ENCODE measurements at places on chromosomes 1 and 21. TPM values are rescaled to one million over a fixed set of nuclear protein-coding genes. Genes with fewer than 3 reads are reported as not detected.

FCRL6 gene
- 1.3 TPM for polyA plus RNA-seq

- H3K4me3 ChIP-seq = no peak overlapping the region
- H3K4me1 ChIP-seq = peaks cover 7% of the 10 kb centered on the region
- no peak for DNase-seq
- no peaks in the 10 kb centered on the region for H3K36me3 ChIP-seq
Observed at GRCh38 chr1:226519716-226520598, 28.6 kb upstream of the STUM start.

NCMAP gene
- 0.26 TPM for polyA plus RNA-seq

LYPD8 gene
- polyA plus RNA-seq = 0.91 TPM

DNA sequence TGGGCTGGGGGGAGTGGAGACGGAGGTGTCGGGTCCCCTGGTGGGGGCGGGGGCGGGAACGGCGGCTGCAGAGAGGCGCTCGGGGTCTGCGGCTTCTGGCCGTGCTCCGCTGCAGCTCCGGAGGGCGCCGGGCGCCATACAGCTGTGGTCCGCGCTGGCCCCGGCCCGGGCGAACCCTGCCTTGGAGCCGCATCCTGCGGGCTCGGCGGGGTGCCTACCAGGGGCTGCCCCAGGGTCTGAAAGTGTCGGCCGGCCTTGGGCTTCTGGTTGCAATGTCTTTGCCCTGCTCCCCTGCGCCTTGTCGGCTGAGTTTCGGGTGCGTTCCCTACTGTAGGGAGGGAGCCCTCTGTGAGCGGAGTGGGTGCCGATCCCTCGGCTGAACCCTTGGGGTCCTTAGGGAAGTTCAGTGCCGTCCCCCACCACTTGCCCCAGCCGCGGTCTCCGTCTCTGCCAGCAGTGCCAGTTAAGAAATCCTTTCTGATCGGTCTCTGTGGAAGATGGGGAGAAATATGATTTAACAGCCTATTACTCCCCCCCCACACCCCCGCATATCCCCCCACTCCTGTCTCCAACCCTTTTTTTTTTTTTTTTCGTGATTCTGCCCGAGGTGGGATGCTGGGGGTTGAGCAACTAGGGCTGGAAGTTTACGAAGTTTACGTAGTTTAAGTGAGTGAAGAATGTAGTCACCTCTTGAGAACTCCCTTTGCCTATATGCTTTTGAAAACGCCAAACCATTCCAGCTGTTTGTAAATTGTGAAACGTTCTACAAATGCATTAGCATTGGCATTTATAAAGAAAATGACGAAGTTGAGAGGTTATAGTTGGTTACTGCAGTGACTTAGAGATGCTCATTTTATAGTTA, 588 bp downstream of the NEXN start:
- H3K4me3 ChIP-seq = peak overlapping the region; percentile 69
- H3K27me3 ChIP-seq = no peaks in the 10 kb centered on the region
- DNase-seq = peak; percentile 37
- H3K4me1 ChIP-seq = peaks cover 8% of the 10 kb centered on the region
- H3K36me3 ChIP-seq = no peaks in the 10 kb centered on the region
- peak overlapping the region; percentile 57 for H3K27ac ChIP-seq

MPL gene
- 0.32 TPM for polyA plus RNA-seq

GRCh38 chr1:100979631-100980030, 46.0 kb downstream of the DPH5 start:
- H3K4me3 ChIP-seq = no peak overlapping the region
- H3K4me1 ChIP-seq = no peaks in the 10 kb centered on the region
- no peaks in the 10 kb centered on the region for H3K27me3 ChIP-seq
- DNase-seq = no peak
- no peak overlapping the region for H3K27ac ChIP-seq
- H3K36me3 ChIP-seq = no peaks in the 10 kb centered on the region

GRCh38 chr1:243287123-243287460, 31.3 kb downstream of the SDCCAG8 start:
- H3K27ac ChIP-seq = no peak overlapping the region
- no peaks in the 10 kb centered on the region for H3K36me3 ChIP-seq
- no peak overlapping the region for H3K4me3 ChIP-seq
- no peak for DNase-seq
- H3K27me3 ChIP-seq = no peaks in the 10 kb centered on the region

MYCL gene
- polyA plus RNA-seq = 3.1 TPM

GRCh38 chr1:1122981-1123480, 7.1 kb upstream of the C1orf159 start:
- peaks cover 1% of the 10 kb centered on the region for H3K4me1 ChIP-seq
- H3K4me3 ChIP-seq = no peak overlapping the region
- H3K27me3 ChIP-seq = no peaks in the 10 kb centered on the region
- DNase-seq = no peak
- H3K36me3 ChIP-seq = no peaks in the 10 kb centered on the region
- H3K27ac ChIP-seq = no peak overlapping the region

- DNase-seq = no peak
- H3K27ac ChIP-seq = no peak overlapping the region
- no peaks in the 10 kb centered on the region for H3K27me3 ChIP-seq
- H3K4me1 ChIP-seq = peaks cover 3% of the 10 kb centered on the region
- no peak overlapping the region for H3K4me3 ChIP-seq
Observed at GRCh38 chr1:200969726-200970561, 53.6 kb downstream of the KIF21B start.

- no peaks in the 10 kb centered on the region for H3K27me3 ChIP-seq
- no peak overlapping the region for H3K4me3 ChIP-seq
- H3K4me1 ChIP-seq = no peaks in the 10 kb centered on the region
- H3K27ac ChIP-seq = no peak overlapping the region
Observed at GRCh38 chr1:61781151-61781550, 38.9 kb downstream of the PATJ start.

- H3K36me3 ChIP-seq = no peaks in the 10 kb centered on the region
- H3K4me3 ChIP-seq = no peak overlapping the region
- DNase-seq = no peak
- no peak overlapping the region for H3K27ac ChIP-seq
- H3K4me1 ChIP-seq = no peaks in the 10 kb centered on the region
Observed at GRCh38 chr1:170732252-170732588, 68.3 kb downstream of the PRRX1 start.

Data from testis (tissue), 5 donors.